Effector CD8-positive, alpha-beta T cell (primary cell): ENCODE measurements at places on chromosomes 2 and 18.

DNA sequence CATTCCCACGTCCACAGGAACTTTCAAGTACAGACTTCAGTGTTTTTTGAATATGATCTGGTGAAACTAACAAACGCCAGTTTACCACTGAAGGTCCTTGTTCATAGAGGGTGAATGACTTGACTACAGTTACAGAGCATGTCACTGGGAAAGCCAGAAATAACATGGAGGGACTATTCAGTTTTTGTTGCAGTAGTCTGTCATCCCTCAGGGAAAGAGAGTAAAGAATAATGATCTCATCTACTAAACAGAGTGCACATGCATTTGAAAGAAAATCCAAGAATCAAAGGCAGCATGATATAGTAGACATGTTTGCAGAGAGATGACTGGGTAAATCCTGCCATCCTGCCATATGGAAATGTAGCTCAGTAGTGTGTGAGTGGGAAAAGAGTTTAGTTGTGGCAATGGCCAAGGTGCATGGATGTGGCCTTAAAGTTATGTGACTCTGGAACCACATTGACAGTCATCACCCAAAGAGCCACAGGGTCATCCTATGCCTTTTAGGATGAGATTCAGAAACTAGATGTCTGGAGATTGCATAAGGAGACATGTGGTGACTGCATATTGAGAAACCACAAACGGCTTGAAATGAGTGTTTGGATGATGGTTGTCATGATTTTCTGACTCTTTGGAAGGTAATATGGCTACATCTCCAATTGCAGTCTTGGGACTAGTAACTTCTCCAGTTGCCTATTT lies 125.3 kb upstream of the ZEB2 start:
- no peak for DNase-seq

DNA sequence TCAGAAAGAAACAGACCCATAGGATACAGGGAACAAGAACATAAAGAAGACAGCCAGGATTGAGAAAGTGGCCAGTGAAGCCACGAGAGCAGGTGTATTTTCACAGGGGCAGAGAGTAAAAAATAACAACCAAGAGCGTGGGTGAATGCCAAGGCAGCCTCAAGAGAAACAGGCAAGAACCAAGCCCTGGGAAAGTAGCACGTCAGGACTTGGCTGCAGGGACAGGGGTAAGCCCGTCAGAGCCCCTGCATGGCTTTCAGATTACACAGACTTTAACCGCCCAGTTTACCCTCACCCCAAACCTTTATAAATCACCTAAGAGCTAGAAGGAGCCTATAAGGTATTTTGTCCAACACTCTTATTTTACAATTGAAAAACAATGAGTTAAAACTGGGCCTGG lies 43.7 kb downstream of the ARL4C start:
- DNase-seq = no peak

DNA sequence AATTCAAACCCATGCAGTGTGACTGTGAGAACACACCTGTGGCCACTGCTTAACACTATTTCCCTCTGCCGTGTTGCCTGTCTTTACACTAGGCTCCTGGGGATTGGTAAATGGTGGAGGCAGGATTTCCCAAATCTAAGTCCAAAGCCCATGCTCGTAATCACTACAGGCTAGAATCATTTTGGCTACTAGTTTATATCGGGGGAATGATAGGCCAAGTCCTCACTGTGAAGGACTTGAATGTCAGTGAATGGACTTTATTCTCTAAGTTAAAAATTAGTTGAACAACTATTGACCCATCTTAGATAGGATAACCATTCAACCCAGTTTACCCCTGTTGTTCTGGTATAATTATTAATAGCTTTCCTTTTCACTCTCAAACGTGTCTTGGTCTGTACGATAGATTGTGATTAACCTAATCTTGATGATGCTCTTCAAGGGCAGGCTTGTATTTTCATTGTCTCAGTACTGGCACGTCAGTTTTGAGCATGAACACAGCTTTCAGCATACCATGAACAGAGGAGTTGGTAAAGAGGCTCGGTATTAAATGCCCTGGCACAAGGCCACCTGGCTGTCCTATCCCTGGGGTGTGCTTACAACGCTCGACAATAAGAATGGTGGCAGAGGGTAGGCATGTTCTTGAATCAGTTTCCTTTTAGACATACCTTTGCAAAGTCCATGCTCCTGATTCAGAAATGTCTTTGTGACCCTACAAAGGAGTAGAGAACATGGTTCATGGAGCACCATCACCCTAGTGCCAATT lies 148.8 kb downstream of the RTN4 start:
- DNase-seq = no peak

GRCh38 chr2:221480821-221481220 lies 91.3 kb downstream of the EPHA4 start:
- DNase-seq = no peak

DNA sequence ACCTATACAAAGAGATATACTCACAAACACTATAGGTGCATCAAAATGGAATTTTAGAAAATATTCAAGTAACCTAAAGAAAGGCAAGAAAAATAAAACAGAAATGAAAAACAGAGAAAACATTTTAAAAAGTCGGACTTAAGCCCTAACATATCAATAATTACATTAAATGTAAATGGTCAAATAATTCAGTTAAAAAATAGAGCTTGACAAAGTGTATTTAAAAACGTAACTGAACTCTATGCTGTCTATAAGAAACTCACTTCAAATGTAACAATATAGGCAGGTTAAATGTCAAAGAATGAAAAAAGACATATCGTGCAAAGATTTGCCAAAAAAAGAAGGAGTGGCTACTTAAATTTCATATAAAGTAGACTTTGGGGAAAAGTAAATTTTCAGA lies 163.9 kb downstream of the ACOXL start:
- DNase-seq = no peak

- no peak for DNase-seq
Observed at GRCh38 chr2:134401081-134401497, 147.2 kb downstream of the MGAT5 start.

DNA sequence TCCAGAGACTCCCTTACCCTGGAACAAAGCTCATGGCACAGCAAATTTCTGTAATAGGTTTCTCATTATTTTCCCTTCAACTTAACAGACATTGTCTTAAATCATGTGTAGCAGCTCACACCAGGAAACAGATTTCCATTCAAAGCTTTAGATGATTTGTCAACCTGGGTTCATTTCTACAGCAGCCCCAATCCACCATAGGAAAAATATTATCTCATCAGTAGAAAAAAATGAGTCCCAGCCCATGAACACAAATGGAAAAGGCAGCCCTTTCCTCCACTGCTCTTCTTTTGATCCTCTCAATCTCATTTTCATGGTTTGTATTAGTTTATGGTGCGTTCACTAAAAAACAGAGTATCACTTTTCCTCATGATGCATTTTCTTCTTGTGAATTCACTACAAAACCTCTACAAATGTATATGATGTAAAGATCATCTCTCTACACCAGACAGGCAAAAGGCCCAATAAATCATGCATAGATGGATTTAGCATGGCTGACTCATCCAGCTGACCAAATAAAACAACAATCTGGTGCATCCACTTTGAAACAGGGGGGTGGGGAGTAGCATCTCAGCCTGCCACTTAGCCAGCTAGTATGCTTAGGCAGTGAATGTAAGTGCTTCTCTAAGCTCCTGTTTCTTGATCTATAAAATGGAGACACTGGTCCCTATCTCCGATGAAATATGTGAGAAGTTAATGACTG lies 78.6 kb downstream of the SATB2 start:
- no peak for DNase-seq

- DNase-seq = no peak
Observed at GRCh38 chr18:75048776-75049454, 160.0 kb downstream of the PTGR3 start.

DNA sequence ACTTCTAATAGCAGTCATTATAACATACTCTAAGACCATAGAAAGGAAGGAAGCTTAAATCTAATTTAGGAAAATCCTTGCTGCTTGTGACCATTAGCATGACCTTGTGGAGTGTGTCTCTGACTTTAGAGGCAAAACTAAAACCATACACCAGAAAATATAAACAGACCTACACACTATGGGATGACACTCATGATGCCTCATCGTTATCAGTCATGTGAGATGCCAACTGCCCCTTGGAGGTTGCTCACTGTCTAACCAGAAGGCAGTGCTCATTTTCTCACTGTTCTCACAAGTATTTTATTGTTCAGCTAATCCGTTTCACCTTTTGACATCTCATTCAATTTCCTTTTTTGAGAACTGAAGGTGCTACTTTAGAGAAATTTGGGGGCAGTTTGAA lies 376.9 kb downstream of the RND3 start:
- no peak for DNase-seq

DNA sequence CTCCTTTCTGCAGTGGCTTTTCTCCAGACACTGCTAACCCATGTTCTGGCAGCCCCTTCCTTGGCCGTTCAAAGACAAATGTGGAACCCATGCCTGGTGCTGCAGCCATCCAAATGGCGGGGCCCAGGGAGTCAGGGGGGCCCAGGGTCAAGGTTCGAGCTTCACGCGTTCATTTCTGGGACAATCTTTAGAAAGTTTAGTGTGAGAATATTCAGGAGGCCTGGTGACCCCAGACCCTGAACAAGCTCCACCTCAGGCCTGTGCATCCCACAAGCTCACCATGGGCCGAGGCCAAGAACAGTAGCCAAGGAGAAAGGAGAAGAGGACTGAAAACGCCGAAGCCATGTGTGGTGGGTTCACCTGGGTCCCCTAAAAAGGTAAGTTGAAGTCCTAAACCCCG lies 54.4 kb downstream of the ANKMY1 start:
- no peak for DNase-seq

DNA sequence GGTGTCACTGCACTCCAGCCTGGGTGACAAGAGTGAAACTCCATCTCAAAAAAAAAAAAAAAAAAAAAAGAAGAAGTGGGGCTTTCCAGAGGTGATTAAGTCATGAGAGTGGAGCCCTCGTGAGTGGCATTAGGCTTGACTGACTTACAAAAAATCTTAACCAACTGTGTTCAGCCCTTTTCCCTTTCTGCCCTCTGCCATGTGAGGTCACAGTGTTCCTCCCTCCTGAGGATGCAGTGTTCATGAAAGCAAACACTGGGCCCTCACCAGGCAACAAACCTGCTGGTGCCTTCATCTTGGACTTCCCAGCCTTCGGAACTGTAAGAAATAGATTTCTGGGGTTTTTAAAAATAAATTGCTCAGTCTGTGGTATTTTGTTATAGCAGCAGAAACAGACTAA lies 37.0 kb upstream of the METTL21A start:
- no peak for DNase-seq

DNA sequence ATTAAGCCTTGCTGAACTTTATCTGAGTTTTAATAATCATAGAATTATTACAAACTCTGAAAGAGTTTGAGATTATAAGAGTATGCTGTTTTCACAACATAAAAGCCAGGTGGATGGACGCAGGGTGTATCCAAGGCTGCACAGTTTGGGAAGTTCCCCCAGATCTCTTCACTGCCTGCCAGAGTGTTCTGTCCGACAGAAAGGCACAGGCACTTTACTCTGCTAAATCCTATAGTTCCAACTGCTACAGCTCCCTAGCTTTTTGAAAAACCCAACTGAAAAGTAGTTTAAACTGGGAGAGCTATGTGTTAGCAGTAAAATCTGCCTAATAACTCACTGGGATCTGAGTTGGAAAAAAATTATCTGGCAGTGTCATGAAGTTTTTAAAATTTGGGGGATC lies 38.0 kb downstream of the MFSD6 start:
- no peak for DNase-seq

GRCh38 chr2:29393676-29394075 lies 278.5 kb downstream of the CLIP4 start:
- no peak for DNase-seq

DNA sequence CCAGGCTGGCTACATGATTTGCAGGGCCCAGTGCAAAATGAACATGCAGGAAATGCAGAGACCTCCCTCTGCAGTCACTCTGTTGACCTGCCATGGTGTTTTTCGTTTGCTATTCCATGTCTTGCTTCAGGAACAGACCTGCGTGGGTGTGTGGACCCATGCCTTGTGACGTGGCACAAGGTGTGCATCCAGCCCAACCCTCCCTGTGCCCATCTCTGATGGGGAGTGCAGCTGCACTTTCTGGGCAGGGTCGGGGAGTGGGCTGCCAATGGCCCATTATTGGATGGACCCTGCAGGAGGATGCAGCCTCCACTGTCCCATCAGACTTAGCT lies 33.1 kb downstream of the NAPG start:
- no peak for DNase-seq

DNA sequence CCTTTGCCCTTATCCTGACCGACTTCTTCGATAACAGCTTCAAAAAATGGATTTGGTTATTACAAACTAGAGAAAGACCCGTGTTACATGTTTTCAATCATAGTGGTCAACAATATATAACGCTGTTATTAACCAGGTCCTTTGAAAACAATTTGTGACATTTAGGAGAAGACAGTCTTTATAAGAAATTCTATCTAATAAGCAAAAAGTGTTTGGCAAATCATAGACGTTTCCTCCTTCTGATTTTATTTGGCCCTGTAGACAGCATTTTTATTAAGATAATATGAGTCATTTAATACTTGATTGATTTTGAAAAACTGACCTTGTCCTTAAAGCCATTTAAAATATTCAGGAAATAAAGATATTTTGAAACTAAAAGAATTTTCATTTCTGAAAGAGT lies 160.5 kb upstream of the DAPL1 start:
- no peak for DNase-seq

GRCh38 chr2:114076961-114077360 lies 187.1 kb downstream of the ACTR3 start:
- DNase-seq = no peak

DNA sequence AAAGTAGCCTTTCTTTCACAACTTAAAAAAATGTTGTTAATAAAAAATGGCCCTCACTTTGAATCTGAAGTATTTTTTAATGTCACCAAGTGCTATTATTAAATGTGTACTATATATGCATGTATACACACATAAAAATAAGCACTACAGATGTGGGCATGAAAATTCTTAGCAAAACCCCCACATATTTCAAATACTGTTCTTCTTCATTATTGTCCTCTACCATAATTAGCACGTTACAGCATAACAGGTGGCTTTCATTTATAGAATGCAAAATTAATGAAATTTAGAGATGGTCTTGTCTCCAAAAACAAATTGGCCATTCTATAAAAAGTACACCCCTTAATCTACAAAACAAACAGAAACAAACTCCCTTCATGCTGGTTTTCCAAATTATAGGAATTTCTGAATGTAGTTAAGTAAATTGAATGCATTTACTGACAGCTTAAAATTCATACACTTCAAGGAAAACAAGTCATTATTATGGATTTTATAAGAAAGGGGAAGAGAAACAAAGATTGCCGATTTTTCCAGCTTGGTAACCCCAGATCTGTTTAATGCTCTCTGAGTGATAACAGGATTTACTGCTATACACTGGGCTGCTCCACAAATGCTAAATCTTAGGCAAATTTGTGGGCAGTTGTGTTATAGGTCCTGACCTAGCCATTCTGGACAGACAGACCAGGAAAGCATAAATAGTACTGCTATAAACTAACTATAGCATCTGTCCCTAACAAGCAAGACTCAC lies 67.2 kb downstream of the SPRED2 start:
- no peak for DNase-seq

DNA sequence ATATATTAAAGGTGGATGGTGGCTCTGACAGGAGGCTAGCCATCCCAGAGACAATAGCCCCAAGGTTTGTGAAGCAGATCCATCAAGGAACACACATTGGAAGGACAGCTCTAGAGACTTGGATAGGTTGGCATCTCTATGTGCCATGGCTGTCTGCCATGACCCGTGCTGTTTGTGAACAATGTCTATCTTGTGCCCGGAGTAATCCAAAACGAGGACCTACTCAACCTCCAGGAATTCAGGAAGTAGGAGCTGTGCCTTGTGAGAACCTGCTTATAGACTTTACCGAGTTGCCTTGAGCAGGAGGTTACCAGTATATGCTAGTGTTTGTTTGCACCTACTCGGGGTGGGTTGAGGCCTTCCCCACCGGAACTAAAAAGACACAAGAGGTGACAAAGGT lies 43.1 kb upstream of the SELENOI start:
- DNase-seq = no peak

- DNase-seq = no peak
Observed at GRCh38 chr2:200617156-200618053, 31.6 kb downstream of the AOX1 start.
